ENCODE measurements at places on chromosomes 7 and 10.
A peak's percentile ranks its signal among the peaks of the same experiment; 100 is the strongest.

DNA sequence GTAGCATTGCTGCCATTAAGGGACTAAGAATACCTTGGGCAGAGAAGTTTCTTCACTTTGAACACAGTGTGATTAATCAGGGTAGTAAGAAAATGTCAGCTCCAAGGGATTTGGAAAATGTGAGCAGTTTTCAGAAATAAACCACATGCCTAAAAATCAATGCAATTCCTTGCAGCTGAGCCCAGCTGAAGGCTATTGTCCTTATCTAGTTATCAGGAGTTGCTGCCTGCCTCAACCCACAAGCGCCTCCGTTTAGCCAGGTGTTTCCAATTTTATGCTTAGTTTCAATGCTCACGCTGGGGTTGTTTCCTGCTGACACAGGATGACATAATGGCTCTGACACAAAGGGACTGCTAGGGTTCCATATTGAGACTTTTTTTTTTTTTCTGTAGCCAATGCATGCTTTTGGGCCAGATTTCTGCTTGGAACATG, 132.3 kb upstream of the ANK3 start:
- DNase-seq, result peak; percentile 5

DNA sequence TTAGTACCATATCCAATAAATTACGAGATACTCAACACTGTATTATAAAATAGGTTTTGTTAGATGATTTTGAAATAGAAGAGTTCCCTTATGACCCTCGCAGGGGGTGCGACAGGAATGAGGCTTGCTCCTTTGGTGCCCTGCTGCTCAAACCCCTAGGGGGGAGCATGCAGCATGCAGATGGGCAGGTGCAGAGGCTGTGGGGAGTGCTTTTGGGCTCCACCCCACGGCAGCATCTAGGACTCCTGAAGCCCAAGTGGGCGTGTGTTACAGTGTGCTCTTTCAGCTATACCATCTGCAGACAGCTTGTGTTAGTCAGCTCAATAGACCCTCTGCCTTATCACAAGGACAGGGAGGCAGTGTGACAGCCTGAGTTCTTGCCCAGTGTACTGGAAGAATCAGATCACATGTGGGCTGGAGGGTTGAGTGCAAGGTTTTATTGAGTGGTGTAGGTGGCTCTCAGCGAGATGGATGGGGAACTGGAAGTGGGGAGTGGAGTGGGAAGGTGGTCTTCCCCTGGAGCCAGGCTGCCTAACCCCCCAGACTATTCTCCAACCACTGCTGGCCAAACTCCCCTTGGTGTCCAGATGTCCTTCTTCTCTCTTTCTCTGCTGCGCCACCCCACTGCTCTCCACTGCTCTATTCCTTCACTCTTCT, 3.1 kb upstream of the MRC1 start:
- DNase-seq, result no peak

DNA sequence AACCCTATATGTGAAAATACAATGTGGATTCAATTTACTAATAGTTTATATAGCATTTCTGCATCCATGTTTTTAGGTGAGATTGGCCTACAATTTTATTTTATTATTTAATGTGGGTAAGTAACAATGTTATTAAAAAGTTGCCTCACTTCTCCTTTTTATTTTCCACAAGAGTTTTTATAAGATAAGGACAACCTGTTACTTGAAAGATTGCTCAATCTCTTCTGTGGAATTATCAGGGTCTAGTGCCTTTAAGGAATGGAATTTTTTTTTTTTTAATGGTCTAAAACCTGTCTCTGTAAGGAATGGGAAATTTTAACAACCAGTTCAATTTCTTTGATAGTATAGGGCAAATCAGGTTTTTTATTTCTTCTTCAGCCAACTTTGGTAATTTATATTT, 53.9 kb upstream of the RAB18 start:
- DNase-seq, result no peak

- DNase-seq, result no peak
Observed at GRCh38 chr7:55513868-55514267, 58.4 kb downstream of the VOPP1 start.

DNA sequence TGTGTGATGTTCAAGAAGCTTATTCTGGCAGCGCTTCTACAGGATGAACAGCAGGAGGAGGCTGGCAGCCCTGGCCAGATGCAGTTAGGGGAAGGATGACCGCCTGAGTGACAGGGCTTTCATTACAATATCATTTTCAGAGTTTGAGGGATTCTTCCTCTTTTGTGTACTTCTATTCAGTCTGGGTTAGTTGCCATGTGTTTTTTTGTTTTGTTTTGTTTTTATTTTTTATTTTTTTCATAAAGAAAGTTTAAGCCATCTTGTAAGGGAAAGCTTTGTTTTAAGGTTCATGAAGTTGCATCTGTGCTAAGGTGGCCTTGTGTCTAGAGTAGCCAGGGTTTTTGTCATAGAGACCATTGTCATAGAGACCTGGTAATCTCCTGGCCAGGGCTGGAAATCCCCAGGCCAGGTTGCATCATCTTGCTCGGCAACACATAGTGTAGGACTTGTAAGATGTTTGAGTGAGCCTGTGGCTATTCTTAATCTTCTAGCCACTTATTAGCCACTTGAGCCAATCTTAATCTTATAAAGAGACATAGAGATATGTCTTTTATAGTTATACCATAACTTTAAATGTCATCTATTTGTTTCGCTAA, 230.5 kb upstream of the TMEM229A start:
- no peak for DNase-seq

DNA sequence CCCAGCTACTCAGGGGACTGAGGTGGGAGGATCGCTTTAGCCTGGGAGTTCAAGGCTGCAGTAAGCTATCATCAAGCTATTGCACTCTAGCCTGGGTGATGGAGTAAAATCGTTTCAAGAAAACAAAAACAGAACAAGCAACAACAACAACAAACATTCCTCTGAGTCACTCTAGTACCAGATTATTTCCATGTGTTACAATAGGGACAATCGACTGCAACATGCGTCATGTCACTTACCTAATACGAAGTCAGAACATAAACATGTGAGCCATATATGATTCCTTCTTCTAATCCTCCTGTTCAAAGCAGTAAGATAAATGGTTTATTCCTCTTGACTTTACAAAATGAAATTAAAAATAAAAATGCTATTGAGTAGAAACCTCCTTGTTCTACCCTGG, 57.3 kb downstream of the ZNF438 start:
- DNase-seq, result no peak

DNA sequence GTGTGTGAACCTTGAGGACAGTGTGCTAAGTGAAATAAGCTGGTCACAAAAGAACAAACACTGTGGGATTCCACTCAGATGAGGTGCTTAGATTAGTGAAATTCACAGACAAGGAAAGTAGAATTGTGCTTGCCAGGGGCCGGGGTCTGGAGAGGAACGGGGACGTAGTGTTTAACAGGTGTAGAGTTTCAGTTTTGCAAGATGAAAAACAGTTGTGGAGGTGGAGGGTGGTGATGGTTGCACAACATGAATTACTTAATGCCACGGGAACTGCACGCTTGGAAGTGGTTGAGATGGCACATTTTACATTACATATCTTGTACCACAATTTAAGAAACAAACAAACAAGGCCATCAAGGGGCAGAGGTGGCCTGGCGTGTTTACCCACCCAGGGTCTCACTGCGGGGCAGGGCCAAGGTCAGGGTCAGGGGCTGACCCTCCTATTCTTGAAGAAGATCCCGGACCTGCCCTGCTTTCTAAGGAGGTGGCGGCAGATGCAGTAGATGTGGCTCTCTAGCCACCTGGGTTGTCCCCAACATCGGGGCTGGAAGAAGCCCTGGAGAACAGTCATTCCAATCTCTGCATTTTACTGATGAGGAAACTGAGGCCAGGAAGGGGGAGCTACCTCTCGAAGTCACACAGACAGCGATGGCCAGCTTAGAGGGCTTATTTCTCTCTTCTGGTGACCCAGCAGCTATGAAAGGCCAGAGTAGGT, 91.5 kb upstream of the LRRC4 start:
- no peak for DNase-seq

- no peak for DNase-seq
Observed at GRCh38 chr10:81179805-81180452, 642.2 kb downstream of the SH2D4B start.

- no peak for DNase-seq
Observed at GRCh38 chr7:158362912-158363905, 224.4 kb downstream of the PTPRN2 start.

DNA sequence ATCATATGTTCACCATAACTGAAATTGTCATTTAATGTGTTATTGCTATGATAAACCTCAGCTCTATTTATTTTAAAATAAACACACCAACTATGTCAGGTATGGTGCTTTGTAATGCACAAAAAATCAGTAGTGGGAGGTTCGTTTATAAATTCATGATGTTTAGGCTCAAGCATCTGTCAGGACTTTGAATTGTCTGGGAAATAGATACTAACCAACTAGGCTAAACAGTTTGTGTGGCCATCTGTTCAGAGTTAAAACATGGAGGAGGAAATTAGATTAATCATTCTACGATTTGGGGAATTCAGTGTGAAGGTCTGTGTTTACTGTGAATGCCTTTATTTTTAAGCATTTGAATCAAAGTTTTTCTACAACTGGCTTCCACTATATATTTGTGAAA, 212.6 kb upstream of the FZD8 start:
- DNase-seq, result no peak

DNA sequence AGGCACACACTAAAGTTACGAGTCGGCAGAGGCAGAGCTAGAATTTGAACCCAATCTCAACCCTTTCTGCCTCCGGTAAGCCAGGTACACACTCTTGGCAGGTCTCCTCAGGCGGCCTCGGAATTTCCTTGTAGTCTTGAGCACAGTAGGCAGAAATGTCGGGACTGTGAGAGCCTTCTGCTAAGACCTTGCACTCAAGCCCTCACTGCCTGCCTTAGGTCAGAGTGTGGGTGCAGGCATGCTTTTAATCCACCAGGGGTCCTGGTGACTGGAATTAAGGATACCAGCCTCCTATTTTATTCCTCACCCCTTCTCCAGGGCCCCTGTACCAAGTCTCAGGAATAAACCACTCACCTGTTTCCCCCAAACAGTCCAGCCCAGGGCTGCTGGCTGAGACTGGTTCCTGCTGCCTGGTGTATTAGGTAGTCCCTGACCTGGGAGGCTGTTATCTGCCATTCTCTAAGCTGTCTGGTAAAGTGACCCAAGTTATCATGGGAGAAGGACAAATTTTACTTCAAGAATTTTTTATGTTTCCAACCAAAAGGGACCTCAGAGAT, 855 bp downstream of the ATP6V1F start:
- peak; percentile 70 for DNase-seq

DNA sequence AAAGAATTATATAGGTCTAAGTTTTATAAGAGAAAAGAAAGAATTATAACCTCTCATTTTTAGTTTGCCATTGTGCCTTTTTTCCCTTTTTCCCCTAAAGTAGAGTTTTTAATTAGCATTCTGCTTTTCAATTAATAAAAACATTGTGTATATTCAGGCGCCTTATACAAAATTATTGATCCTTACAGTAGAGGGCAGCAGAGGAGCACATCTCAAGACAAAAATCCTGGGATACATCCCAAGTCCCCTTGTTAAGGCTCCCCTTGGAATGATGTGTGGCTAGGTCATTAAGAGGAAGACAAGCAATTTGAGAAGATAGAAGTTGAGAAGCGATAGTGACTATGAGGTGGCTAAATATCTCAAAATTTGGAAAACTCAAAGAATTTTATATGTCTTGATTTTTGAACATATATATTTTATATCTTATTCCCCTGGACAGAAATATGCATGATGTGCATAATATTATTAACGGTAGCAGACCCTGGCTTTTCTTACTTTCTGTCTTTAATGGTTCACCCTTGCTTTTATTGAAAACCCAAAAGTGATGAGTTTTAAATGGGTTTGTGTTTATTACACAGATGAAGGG, 19.1 kb upstream of the TPK1 start:
- DNase-seq, result peak; percentile 31

DNA sequence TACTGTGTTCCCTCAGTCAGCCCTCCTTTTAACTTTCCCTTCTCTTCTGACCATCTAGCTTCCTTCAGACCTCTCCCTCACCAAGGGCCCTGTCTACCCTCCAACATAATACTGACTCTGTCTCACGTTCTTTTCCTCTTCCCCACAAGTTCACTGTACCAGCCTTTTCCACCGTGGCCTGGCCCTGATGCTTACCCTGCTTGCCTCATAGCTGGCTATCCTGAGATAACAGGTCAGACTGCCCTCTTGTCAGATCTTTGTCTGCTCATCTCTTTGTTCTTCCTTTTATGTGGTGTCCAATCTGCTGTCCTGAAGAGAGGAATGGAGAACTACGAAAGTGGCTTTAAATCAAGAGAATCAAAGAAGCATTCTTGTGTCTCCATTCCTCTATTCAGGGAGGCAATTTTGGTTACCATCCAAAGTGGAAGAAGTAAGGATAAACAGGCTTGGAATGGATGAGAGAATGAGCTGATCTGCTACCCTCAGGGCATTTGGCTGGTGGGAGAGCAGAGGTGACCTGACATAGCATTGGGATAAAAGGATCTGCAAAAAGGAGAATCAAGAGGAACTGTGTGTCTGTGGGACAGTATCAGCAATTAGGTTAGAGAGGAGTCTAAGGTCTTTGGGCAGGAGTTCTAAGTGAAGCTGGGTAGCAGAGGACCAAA, 8.1 kb downstream of the BTAF1 start:
- no peak for DNase-seq

DNA sequence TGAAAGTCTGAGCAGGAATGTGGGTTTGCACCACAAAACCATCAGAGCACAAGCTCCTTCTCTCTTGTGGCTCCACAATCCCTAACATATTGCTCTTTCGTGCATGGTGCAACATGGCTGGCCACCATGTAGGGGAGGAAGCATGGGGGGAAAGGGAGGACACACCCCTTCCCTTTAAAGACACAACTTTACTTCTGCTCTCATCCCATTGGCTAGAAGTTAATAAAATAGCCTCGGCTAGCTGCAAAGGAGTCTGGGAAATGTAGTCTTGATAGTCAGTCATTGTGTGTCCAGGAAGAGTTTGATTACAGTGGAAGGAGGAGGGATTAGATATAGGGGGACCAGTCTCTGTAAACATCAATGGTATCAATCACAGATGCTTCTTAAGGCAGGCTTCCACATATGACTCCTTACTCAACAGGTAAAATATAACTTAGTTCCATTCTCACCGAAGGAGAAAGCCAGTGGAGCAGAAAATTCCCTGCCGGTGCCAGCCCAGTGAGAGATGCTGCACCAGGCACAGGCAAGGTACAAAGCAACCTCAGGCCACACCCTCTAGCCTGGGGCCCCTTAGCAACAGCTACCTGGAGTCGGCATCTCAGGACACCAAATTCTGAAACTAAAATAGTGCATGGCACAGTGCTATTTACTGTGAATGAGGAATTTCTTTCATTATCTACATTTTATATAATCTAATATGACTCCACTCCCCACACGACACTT, 124.7 kb upstream of the CTBP2 start:
- peak; percentile 10 for DNase-seq

DNA sequence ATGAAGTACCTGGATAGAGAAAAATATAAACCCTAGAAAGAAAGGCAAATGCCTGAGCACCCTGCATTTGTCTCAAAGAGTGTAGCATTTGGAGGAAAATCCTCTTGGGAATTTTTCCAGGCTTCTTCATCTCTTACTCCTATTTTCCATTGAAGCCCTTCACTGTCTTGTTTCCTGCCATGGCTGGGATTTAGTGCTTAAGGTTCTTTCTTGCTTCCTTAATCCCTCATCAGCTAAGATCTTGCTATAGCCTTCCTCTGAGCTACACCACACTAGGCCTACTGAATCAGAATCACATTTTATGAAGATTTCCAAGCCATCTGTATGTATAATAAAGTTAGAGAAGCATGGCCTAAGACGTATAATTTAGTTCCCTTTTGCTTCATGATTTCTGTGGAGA, 97.5 kb upstream of the PHYHIPL start:
- no peak for DNase-seq
